ENCODE measurements at places on chromosomes 3 and 15.
A peak's percentile ranks its signal among the peaks of the same experiment; 100 is the strongest.

DNA sequence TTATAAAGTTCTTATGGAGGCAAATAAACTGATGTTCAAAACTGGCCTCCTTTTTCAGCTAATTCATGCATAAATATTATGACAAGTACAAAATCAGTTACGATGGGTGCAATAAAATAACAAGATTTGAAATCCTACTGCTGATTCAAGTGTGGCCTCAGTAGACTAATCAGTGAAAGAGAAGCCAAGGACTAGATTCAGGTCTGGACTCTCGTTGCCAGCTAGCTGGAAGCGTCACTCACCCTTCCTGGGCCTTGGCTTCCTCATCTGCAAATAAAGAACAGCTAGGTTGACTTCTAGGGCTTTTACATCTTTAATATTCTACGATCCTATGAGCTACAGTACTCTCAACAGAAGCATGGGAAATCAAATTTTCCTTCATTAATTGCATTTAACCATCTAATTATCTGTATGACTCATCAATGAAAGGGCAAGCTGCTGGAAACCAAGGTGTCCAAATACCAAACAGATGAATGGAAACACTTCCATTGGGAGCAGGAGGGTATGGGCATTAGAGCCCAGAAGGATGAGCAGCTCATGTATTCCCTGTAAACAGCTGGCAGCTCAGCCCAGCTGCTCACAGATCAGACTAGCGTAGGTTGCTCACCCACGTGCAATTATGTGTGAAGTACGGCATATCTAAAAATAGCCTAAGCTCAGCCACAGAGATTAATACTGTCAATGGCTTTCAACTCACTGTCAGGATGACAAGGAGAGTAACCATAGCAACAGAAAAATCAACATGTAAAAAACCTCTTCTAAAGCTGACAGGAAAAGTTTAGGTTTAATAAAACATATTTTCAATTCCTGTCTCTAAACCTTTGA is 294.8 kb downstream of the PLCL2 start:
- DNase-seq: peak; percentile 44

DNA sequence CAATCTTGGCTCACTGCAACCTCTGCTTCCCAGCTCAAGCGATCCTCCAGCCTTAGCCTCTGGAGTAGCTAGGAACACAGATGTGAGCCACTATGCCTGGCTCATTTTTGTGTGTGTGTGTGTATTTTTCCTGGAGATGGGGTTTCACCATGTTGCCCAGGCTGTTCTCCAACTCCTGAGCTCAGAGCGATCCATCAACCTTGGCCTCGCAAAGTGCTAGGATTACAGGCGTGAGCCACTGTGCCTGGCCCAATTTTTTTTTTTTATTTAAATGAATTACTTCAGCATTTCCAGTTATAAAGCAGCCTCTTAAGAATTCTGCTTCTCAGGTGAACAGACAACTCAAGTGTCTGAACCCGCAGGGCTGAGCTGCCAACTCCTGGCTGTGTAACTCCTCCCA is 20.1 kb upstream of the ST3GAL6 start:
- no peak for DNase-seq

GRCh38 chr3:124576565-124577493 is 153.4 kb upstream of the UMPS start:
- DNase-seq: no peak

DNA sequence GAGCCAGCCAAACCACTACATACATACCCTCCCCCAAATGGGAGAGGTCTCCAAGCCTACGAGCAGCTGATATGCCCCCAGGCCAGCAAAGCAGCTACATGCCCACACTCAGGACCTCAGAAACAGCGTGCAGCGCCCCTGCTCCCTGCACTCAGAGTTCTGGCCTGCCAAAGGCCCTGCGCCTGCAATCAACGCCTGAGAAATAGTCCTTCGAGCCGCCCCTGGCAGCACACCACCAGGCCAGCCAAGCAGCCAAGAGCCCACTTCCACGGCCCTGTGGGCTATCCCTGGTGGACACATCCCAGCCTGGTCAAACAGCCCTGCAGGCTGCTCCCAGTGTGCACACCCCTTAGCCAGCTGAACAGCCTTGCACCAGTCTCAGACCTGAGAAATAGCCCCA is 139.1 kb downstream of the DMXL2 start:
- no peak for DNase-seq

- DNase-seq: no peak
Observed at GRCh38 chr3:30368978-30369377, 237.4 kb upstream of the TGFBR2 start.

GRCh38 chr3:38994251-38994650 is 57.5 kb downstream of the SCN11A start:
- no peak for DNase-seq

DNA sequence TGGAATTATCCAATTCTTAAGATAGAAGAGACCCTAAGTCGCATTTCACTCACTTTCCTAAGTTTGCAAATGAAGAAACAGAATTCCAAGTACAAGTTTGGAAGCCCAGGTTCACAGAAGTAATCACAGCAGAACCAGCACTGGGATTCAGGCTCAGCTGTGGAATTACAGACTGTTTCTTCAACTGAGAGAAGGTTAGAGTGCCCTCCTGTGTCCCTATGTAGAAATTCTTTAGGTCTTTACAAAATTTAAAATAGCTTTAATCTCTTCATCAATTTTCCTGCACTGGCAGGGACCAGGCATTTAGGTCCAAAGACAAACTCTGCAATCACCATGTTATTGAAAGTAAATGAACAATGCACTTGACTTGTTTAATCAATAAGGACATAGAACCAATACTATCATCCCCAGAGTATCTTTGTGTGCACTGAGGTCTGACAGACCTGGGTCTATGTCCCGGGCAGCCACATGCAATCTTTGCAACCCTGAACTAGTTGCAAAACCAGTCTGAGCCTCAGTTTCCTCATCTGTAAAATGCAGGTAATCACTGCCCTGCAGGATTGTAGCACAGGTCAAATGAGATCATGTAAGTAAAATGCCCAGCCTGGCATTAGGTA is 96.3 kb upstream of the ZBED2 start:
- DNase-seq: no peak

- DNase-seq: no peak
Observed at GRCh38 chr3:174223042-174223441, 636.1 kb upstream of the NAALADL2 start.

DNA sequence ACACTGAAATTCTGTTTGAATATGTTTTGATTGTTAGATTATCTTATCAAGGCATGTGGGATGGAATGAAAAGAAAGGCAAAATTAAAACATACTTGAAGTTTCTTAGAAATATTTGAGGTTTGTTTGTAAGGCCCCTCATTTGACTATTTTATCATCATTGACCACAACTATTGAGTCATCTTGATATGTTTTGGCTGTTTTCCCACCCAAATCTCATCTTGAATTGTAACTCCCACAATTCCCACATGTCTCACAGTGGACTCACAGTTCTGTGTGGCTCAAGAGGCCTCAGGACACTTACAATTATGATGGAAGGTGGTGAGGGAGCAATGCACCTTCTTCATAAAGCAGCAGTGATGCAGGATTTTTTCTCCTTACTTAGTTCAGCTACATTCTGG is 917.1 kb downstream of the PLOD2 start:
- no peak for DNase-seq

DNA sequence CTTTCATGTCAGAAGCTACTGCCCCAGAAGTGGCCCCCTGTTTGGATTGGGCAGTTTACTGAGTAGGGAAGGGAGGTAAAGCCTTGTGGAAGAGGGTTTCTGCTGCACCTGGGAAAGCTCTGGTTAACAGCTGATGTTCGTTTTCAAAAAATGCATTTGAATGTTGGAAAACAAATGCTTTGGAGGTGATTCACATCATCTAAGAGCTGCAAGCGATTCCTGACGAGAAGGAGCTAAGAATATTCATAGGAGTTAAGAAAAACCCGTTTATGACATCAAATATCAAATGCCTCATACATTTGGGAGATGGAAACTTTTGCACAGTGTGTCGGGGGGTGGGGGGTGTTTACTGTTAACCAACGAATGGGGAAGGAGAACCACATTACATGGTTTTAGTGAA is 183.8 kb upstream of the NR2F2 start:
- no peak for DNase-seq

DNA sequence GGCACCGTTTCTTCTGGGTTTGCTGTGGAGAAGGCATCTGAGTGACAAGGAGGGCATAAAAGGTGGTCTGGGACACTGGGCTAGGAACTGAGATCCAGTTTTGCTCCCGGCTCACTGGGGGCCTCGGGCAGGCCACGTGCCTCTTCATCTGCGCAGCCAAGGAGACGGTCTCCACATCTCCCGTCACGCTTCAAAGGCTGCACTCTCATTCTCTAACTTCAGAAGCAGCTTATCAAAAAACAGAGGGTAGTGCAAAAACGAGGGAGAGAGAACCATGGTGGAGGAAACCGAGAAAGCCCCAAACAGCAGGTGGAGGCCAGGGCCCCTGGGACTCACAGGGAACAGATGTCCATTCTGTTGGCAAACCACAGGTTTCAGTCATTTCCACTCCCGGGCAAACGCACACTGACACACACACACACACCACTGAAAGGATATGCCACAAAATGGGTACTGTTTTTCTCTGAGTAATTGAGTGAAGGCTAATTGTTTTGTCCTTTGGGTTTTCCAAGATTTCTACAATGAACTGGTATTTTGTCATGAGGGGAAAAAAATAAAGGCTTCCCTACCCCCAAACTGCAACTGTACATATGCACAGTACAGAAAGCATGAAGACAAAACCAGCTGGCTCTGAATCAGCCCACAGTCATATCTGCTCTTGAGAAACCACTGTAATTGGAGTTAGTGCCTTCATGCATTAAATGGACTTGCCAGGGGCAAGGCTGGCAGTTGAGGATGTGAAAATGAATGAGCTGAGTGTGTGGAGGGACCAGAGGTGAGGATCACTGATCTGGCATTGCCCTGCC is 71.9 kb downstream of the MGLL start:
- DNase-seq: peak; percentile 86

GRCh38 chr15:79310612-79310984 is 314 bp upstream of the TMED3 start:
- DNase-seq: no peak

GRCh38 chr3:196327405-196327804 is 9.4 kb upstream of the DYNLT2B start:
- DNase-seq: no peak

GRCh38 chr3:157785102-157785826 is 282.0 kb upstream of the VEPH1 start:
- DNase-seq: no peak

DNA sequence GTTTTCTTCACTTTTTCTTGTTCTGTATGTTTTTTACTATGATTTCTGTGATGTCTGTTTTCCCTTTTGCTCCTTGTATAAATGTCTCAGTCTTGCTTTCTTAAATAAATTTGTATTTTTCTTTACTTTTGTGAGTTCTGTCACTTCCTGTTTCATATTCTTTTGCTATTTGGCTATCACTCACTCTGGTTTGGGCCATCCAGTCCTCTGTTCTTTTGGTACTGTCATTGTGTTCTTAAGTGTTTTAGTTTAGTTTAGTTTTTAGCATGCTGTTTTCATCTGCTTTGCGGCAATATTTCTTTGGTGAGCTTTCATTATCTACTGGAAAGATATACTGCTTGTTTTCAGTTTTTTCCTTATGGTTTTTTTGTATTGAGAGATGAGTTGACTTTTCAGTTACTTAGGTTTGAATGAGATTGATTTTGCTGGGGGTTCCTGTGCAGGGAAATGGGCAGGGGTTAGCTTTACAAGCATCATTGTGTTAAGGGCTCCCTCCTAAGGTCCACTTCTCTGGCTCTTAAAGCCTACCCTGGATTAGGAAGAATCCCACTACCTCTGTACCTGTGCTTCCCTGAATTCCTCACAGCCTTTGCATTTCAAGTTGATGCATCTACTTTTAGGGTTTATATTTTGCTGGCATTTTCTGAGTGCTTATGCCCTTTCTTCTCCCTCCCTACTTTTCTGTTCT is 35.1 kb downstream of the PDCD6IP start:
- no peak for DNase-seq

DNA sequence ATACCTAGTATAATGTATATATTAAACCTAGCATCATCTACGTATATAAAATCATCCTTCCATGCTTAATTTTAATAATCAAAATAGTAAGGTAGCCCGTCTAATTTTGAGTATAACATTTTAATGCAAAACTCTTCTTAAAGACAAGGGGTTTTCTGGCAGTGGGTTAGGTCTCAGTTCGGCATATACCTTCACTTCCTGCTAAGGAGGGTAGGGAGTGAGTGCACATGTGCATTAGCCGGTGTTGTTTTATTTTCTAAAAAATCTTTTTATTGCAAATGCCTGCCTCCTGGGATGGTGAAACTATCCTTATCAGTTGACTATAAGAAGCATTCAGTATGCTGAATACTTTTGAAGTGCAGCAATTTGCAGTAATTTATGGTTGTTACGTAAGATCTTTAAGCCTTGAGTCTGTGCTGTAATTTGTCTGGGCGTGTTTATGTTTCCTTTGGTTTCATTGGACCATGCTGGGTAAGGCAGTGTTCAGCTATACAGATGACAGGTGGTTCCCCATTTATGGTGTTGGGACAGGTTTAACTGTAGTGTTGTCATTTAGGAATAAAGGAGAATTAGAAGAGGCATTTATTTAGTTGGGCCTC is 11.7 kb downstream of the ARHGEF26 start:
- no peak for DNase-seq

DNA sequence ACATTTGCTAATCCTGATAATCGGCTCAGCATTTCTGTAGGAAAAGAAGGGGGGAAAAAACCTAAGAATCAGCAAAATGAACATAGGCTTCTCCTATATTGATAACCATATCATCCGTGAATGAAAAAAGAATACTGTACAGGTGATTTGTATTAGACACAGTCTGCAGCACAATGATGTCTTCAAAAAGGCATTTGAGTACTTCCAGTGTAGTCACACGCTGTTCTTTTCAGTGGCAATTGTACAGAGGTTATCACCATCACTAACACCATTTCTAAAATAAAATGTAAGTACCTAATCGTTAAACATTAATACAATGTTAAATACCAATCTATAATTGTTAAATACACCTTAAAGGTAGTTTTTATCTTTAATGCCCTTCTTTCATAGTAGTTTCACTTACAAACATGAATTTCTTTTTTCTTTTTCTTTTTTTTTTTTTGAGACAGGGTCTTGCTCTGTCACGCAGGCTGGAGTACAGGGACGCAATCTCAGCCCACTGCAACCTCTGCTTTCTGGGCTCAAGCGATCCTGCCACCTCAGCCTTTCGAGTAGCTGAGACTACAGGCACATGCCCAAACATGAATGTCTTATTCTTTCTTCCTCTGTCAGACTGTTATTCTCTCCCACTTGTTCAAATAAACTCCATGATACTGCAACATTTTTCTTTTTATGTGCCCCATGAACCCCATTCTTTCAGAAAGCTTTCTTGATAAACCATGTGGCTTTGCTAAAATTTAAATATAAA is 18.4 kb downstream of the GOLGB1 start:
- DNase-seq: no peak
